ENCODE measurements at places on chromosomes 3 and 15.
A peak's percentile ranks its signal among the peaks of the same experiment; 100 is the strongest.

DNA sequence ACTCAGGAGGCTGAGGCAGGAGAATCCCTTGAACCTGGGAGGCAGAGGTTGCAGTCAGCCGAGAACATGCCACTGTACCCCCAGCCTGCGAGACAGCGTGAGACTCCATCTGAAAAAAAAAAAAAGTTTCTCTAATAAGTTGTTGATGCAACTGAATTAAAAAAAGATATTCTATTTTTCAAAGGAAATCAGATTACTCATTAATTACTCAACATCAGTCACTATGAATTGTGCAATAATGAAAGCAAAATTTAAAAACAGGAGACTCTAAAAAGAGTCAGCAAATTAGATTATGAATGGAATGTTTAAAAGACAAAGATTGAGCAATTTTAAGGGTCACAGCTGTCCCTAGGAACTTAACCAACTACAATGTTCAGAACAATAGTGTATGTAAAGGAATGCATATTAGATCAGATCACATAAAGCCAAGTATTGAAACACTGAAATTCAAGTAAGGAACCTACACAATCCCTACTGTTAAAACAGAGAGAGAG, 60.2 kb upstream of the SLC4A7 start:
- DNase-seq = no peak

GRCh38 chr15:51888593-51889195, 59.2 kb downstream of the TMOD3 start:
- no peak for DNase-seq

- no peak for DNase-seq
These were observed 3.3 kb downstream of the SHISA5 start for GRCh38 chr3:48500656-48501055.

- no peak for DNase-seq
These were observed 3.3 kb upstream of the XCR1 start for GRCh38 chr3:46030626-46031025.

DNA sequence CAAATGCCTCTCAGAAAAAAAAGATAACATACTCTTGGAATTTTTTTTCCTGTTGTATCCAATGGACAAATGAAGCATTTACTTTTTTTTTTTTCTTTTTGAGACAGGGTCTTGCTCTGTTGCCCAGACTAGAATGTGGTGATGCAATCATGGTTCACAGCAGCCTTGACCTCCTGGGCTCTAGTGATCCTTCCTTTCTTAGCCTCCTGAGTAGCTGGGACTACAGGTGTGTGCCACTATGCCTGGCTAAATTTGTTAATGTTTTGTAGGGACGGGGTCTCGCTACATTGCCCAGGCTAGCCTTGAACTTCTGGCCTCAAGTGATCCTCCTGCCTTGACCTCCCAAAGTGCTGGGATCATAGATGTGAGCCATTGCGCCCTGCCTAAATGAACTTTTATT, 167.2 kb downstream of the ISL2 start:
- DNase-seq = no peak

- DNase-seq = no peak
These were observed 78.4 kb downstream of the PCSK6 start for GRCh38 chr15:101411085-101411484.

DNA sequence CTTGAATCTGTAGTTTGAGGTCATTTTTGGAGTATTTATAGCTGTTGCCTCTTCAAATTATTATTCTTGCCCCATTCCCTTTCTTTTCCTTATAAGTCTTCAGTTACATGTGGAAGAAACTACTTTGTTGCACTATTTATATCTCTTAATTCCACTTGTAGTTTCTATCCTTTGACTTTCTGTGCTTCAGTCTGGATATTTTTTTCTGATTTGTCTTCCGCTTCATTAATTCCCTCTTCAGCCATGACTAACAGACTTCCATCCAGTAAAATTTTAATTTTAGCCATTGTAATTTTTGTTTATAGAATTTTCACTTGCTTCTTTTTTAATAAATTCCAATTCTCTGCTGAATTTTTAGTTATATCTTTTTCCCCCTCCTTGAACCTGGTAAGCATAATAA, 15.7 kb upstream of the VEPH1 start:
- no peak for DNase-seq

GRCh38 chr15:59349680-59350420, 22.8 kb downstream of the MYO1E start:
- peak; percentile 82 for DNase-seq

DNA sequence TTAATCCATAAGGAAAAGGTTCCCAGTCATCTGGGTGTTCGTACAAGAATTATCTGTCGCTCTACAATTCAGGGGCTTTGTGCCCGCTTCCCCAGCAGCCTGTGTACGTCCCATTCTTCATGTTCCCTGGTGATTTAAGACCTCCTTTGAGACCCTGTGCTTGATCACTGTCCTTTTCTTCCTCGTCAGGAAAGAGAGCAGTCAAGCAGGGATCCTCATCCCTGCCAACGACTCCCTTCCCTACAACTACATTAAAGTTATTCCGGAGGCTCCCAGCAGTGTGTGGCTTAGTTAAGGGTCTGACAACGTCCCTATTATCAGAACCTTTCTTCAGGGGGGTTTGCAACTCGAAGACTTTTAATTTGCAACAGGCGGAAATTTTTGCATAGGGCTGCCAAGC, 175.7 kb downstream of the FOXP1 start:
- DNase-seq = no peak

GRCh38 chr15:36481156-36481555, 98.3 kb upstream of the CDIN1 start:
- DNase-seq = no peak

GRCh38 chr3:140151321-140151720, 216.3 kb downstream of the CLSTN2 start:
- DNase-seq = no peak

DNA sequence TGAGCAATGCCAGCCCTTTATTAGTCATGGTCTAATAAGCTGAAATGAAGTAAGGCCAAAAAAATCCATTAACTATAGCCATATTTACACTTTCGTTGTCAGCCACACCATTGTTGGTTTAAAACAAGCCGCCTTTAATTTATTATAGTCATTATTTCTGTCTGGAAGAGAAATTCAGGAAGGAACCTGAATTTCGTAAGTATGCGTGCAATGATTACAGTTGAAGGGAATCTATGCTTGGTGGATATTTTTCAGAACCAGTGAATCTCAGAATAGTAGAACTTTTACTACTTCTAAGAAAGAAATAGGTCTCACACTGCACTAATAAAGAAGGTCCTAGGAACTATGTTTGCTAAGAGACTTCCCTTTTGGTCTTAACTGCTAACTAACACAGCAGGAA, 59.1 kb downstream of the FAM43A start:
- no peak for DNase-seq

DNA sequence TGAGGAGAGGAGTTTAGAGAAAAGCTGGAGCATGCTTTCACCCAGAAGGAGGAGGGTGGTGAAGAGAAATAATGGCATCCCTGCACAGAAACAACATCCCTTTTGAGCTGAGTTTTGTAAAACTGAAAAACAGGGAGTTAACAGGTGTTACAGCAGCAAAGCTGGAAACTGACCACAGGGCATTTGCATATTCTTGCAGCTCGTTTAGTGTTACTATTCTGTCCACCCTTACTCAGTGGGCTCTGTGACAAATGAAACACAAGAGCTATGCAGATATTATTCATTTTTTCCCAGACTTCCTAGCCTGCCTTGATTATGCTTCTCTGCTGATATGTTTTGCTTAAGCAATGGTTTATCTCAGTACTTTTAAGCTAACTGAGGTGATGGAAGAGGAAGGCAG, 272.0 kb downstream of the NEK10 start:
- no peak for DNase-seq

DNA sequence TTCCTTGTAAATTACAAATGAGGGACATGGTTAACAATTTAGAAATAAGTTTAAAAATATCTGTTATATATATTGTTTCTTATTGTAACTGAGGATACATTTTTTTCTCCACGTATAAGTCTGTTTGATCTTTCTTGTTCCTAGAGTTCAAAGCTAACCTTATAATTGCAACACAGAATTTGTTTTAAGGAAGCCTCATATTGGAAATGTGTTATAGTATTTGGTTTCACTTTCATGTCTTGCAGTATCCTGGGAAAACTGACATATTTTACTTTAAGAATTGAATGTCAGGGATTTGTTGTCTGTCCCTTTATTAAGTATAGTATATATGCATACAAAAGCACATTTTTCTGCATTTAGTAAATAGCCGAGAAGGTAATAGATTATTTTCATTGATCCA, 23.5 kb upstream of the NIT2 start:
- no peak for DNase-seq

GRCh38 chr3:190883973-190884832, 21.7 kb upstream of the GMNC start:
- peak; percentile 56 for DNase-seq
